HEK293T (cell line): ENCODE measurements at places on chromosomes 2 and 18.

DNA sequence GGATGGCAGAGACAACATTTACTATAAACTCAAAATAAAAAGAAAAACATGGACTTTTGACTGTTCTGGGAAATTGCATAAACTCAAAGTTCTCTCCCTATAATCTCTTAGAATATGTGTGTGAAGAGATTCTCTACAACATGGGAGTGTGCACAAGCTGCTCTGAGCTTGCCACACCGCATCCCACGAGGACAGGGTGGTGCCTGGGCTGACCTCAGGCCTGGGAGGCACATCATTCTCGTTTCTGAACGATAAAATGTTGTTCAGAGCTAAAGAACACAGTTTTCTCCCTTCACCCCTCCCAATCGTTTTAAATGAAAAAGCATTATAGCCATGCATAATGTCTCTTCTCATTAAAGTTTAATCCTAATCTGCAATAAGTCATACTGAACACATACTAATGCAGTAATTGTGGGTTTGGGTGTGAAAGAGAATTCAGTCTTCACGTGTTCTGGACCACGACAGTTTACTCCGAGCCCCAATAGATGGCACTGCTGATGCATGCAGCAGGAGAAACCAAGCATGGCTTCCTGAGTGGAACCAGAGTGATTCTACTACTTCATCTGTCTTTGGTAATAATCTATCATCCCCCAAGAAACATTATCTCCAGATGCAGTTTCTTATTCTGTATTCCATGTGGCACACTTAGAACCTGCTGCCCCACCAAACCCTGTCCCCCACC lies 46.9 kb upstream of the LAMA1 start:
- DNase-seq, result no peak

DNA sequence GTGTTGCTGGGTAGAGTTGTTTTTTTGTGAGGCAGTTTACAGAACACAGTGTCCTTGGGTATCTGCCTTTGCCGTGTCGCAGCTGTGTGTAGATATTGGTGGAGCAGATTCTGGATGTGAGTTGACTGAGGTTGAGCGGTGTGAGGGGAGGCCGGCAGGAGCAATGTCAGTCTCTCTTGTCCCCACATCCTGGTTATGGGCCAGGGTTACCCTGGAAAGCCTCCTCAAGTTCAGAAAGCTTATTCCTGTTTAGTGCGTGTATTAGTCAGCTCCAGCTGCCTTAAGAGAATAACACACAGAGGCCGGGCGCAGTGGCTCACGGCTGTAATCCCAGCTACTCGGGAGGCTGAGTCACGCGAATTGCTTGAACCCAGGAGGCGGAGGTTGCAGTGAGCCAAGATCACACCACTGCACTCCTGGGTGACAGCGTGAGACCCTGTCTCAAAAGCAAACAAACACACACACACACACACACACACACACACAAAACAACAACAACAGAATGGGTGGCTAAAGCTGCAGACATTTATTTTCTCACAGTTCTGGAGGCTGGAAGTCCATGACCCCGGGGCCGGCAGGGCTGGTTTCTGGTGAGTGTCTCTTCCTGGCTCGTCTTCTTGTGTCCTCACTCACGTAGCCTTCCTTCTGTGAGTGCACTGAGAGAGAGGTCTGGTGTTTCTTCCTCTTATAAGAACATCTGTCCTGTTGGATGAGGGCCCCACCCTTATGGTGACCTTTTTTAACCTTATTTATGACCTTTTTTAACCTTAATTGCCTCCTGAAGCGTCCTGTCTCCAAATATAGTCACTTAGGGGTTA lies 5.1 kb downstream of the NCK2 start:
- no peak for DNase-seq

GRCh38 chr2:75722687-75723086 lies 12.0 kb upstream of the GCFC2 start:
- no peak for DNase-seq

- no peak for DNase-seq
Observed at GRCh38 chr2:28084564-28084963, 194.0 kb downstream of the BABAM2 start.

DNA sequence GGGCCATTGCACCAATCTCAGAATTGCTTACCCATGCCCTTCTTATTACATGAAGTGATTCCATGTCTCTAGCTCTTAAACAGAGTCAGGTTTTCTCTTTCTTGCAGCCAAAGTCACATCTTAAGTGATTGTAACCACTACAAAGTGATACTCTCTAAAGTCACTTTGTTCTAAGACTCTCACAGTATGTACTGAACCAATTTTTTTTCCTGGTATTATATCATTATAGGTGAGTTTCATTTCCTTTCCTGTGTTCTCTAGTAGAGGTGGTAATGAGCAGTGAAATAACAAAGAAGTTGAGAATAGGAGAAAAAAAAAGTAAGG lies 66.3 kb upstream of the DARS1 start:
- DNase-seq, result no peak

DNA sequence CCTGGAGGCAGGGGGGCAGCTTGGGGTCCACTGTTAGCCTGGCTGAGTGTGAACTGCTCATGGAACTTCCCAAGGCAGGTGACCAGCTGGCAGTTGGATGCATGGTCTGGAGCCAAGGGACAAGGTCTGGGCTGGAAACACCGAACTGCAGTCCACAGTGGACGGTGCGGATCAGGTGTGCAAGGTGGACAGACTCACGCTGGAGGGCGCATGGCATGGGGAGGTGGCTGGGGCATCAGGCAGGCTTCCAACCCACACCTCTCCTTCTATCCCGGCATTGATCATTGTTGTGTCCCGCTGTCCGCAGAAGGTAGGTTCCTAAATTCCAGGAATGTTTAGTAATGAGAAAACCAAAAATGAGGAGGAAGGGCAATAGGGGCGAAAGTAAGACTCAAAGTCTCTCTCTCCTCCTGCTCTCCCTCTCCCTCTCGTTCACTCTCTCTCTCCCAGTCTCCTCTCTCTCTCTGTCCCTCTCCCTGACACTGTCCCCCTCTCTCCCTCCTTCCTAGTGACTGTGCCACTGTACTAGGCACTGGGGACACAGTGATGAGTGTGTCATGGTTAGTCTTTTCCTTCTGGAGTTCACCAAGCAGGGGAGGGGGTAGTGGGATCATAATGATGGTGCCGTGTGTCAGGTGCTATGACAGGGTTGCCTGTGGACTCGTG lies 30.3 kb upstream of the LPIN1 start:
- no peak for DNase-seq

DNA sequence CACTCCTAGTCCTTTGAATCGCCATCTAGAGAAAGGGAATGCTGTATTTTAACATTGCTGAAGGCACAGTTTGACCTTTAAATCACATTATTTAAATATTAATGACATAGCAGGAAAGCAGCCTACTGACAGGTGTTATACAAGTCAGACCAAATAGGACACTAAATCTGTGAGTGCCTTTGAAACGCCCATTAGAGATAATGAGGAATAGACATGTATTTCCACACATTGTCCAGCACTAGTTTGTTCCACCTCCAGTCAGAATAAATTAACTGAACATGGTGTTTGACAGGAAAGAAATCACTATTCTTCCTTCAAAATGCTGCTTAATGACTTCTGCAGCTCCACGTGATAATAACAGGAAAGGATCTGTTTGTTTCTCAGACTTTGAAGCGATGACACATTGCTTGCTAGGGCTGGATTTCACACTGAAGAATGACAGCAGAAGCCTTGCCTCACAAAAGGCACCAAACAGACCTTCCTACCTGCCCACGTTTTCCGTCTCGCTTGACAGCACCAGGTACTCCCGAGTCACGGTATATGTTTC lies 90.5 kb upstream of the DDX18 start:
- no peak for DNase-seq

DNA sequence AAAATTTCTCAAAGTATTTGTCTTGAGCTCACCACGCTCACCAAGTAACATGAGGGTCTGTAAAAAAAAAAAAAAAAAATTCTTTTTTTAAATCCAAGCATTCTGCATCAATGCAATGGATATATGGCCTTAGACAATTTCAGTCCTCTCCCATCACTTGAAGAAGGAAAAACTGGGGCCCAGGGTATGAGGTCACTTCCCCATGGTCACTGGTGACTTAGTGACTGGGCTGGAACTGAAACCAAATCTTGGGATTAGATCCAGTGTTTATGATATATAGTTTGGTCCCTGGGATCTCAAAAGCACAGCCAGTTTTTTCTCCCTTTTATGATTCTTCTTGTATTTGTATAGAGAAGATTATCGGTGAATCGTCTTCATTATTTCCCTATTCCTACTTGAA lies 477.9 kb upstream of the TNP1 start:
- no peak for DNase-seq

GRCh38 chr2:212448698-212449097 lies 89.9 kb downstream of the ERBB4 start:
- DNase-seq, result no peak

DNA sequence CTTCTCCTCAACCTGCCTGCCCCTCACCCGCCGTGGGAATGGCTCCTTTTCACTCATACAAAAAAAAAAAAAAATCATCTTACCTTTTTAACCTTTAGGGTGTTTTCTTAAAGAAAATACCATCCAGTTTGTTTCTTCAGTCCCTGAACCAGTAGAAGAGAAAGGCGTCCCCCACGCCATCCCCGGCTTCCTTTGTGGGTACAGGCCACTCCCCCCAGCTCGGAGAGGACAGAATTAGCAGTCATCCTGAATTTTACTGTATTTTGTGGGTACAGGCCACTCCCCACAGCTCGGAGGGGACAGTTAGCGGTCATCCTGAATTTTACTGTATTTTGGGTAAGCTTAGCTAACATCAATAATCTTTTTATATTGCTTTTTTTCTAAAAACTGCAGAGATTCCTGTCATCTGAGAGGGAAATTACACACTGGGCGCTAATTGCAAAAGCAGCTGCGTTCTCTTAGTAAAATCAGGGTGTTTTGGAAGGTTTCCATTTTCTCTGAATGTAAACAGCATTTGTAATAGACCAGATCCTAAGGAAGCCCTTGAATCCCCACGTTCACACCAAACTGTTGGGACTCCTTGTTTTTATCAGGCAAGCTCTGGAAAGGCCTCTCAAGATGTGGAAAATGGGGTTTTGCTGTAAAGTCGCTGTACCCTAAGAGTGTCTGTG lies 72.5 kb downstream of the NFATC1 start:
- DNase-seq, result no peak

DNA sequence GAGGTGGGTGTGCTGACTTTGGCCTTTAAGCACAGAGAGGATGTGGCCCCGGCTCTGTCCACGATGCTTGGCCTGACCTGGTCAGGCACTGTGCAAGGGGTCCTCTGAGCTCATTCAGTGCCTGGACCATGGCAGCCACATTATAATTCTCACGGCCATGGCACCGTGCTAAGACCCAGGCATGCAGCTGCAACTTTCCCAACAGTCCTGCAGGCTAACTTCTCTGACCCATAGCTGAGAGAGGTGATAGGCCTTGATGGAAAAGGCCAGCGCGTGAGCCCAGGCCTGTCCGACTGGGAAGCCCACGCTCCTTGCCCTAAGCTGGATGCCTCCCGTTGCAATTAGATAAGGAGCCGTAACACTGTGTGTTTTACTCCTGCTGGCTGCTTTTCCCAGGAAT lies 99.9 kb downstream of the TFCP2L1 start:
- no peak for DNase-seq

DNA sequence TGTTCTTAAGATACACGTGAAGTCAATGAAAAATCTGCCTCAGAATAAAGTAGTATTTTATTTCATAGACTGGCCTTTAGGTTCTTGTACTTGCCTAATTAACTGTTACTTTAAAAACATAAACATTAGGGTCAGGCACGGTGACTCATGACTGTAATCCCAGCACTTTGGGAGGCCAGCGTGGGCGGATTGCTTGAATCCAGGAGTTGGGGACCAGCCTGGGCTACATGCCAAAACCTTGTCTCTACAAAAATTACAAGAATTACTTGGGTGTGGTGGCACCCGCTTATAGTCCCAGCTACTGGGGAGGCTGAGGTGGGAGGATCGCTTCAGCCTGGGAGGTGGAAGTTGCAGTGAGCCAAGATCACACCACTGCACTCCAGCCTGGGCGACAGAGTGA lies 16.0 kb upstream of the SNORC start:
- DNase-seq, result no peak

DNA sequence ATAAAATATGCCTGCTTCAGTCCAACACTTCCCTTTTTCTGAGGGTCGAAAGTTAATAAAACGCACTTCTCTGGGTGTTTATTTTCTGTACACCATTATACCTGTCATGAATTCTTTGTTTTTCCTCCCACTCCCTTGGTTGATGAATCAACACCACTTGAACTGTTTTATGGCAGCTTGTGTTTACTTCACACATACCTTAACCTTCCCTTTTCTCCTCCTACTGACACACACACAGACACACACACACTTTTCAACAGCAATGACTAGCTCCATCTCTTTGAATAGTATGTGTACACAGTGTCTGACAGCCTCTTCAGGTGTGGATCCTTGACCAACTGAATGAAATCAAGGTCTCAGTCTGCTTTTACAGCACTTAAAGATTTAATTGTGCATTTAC lies 91.3 kb downstream of the SATB2 start:
- no peak for DNase-seq

DNA sequence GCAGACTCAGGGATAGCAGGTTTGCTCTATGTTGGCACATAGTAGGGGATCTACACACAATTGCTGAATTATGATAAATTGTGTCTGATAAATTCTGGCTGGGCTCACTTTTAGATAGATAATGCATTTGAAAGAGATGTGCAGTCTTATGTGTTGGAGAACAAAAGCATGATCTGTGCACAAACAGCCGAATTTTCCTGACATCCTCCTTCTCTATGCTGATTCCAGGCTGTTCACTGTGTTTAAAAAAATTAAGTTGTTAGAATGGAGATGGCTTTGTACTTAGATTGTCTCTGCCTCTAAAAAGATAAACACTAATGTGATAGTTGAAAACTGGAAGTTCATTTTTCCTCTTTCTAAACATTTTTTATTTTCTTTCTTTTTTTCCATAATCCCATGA lies 2.1 kb downstream of the CERS6 start:
- DNase-seq, result no peak

- DNase-seq, result no peak
Observed at GRCh38 chr18:59218018-59218417, 1.9 kb upstream of the GRP start.
